ENCODE measurements at places on chromosomes 3 and 15. TPM values are rescaled to one million over a fixed set of nuclear protein-coding genes. Genes with fewer than 3 reads are reported as not detected.
A peak's percentile ranks its signal among the peaks of the same experiment; 100 is the strongest.

LINGO1 gene
- total RNA-seq = not detected

DNA sequence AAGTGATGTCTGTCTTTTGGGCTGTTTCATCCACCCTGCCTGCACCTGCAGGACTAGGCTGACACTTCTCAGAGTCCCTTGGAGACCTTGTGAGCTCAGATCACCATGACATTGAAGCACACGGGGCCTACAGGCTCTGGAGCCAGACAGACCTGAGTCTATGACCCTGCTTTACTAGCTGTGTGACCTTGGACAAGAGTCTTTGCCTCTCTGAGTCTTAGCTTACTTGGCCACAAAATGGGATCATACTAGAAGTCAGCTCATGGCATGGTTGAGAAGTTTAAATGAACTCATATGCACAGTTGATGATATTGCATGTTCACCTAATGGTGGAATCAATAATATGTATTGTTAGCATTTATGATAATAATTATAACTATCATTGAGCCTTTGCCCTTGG is 102.9 kb upstream of the SMAD3 start:
- DNase-seq = no peak

DNA sequence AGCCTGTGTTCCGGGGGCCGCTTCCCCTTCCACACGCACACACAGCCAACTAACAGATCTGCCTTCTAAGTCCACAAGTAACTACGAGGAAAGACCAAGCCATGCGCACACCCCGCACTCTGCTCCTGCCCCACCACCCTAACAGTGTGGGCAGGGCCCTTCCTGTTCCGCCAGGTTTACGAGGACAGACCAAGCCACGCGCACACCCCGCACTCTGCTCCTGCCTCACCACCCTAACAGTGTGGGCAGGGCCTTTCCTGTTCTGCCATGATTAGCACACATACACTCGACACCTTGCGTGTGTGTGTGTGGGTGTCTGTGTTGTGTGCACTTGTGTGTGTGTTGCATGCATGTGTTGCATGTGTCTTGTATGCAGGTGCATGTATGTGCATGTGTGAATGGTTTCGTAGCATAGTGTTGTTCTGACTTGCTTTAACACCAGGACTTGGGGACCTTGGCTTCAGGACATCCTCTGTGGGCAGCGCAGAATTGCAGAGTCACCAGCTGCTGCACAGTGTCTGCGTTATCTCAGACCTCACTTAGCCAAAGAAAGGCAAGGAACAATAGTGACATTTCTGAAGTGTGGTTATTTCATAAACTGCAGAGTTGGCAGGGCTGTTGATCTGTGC is 114.4 kb downstream of the CHSY1 start:
- DNase-seq = no peak

- DNase-seq = peak; percentile 84
These were observed 1.0 kb downstream of the RFX7 start for GRCh38 chr15:56242576-56243162.

- no peak for DNase-seq
These were observed 15.0 kb downstream of the ACAA1 start for GRCh38 chr3:38121832-38122461.

GRCh38 chr3:71690341-71690841 is 34.8 kb downstream of the EIF4E3 start:
- no peak for DNase-seq

Measured in Karpas-422 (cell line).